Activated CD4-positive, CD25-positive, alpha-beta regulatory T cell treated with anti-CD3 and anti-CD28 coated beads, Interleukin-2, amount 50 U/mL, for 16 hours (primary cell): ENCODE measurements at places on chromosomes 13 and 19.

GRCh38 chr19:18507021-18507726 lies 14.7 kb downstream of the ELL start:
- no peak for DNase-seq

DNA sequence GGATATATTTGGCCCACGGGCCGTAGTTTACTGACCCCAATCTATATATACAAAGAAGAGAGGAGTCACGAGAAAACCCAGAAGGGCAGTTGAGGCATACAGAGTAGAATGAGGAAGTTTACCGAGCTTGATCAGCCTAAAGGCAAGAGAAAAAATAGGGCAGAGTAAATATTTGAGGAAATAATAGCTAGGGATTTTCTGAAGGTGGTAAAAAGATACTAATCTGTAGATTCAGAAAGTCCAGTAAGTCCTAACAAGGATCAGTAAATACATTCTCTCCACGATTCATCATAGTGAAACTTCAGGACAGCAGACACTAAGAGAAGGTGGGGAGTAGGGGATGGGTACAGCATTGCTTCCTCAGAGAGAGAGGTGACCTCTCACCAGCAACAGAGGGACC lies 248.1 kb downstream of the ATP8A2 start:
- DNase-seq, result no peak

GRCh38 chr13:71213252-71213821 lies 653.7 kb downstream of the DACH1 start:
- no peak for DNase-seq

- DNase-seq, result no peak
Measured at GRCh38 chr13:57638186-57638890, 6.8 kb downstream of the PCDH17 start.

DNA sequence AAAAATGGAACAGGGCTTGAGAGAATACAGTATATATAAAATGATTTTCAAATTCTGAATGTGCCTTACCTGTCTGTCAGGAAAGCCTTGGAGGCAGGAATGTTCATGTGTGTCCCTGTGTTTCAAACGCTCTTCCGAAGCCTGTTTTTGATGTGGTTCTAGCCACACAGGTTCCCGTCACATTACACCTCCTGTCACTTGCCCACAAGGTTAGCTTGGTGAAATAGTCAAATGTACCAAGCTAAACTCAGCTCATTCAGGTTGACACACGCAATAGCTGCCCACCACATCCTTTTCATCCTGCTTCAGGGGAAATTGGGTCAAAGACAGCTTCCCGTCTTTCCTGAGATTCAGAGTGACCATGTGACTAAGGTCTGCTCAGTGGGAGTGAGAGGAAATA lies 574.0 kb downstream of the EFNB2 start:
- no peak for DNase-seq

- no peak for DNase-seq
Measured at GRCh38 chr19:19381007-19381926, 24.2 kb upstream of the GATAD2A start.

DNA sequence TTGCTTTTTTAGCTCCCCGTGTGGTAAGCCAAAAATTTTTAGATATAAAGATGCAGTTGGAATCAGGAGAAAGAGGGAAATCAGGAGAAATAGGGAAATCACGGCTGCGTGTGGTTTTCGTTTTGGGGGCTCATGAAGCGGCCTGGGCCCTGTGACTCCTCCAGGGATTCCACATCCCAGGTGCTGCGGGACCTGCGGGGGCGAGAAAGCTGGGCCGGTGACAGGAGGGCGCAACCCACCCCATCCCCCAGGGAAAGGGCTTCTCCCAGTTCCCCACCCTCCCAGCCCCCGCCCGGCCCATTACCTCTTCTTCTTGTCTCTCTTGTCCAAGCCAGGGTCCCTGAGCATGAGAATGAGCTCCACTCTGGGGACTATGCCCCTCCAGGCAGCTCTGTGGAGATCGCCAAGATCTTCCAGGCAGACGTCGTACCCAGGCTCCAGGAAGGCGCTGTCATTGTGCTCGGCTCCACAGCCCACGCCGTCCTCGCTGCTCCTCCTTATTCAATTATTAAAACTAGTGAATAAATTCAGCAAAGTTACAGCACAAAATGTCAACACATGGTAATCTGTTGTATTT lies 111.0 kb downstream of the MRPL57 start:
- DNase-seq, result no peak

GRCh38 chr13:74747186-74747955 lies 613.2 kb upstream of the KLF12 start:
- DNase-seq, result no peak

DNA sequence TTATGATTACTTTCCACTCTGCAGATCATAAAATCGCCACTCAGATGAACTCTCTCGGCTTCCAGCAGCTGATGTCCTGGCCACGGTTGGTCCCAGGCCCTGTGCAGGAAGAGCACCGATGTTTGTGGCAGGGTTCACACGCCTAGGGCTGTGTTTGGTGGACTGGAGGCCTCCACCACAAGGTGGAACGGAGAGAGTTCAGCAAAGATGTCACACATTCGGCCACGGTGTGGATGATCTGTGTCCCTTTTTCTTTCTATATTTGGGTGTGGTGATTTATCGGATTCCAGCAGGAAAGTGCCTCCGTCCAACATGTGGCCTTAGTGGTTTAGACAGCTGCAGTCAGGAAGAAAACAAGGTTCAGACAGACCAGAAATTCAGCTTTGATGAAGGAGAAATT lies 521 bp upstream of the SHISA2 start:
- DNase-seq, result no peak

- no peak for DNase-seq
Measured at GRCh38 chr19:49520705-49521319, 7.0 kb upstream of the RCN3 start.

- DNase-seq, result peak; percentile 1
Measured at GRCh38 chr13:77429320-77430142, 102.6 kb upstream of the MYCBP2 start.

DNA sequence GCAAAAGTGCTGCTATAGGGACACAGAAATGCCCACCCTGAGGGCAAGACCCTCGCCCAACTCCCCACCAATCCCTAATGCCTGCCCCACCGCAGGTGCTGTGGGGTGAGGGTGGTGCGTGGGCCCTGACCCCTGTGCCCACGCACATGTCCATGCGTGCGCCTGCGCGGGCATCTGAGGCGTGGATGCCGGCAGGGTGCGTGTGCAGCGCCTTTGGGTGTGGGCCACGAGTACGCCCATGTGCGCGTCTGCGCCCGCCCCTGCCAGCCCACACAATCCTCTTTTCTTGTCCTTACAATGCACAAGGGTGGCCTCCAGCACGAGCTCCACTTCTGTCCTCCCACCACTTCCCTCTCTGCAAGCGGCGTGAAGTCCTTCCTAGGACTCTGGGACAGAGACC lies 14.3 kb downstream of the FUT6 start:
- DNase-seq, result no peak

GRCh38 chr13:50678464-50679162 lies 164.9 kb downstream of the DLEU7 start:
- DNase-seq, result no peak

DNA sequence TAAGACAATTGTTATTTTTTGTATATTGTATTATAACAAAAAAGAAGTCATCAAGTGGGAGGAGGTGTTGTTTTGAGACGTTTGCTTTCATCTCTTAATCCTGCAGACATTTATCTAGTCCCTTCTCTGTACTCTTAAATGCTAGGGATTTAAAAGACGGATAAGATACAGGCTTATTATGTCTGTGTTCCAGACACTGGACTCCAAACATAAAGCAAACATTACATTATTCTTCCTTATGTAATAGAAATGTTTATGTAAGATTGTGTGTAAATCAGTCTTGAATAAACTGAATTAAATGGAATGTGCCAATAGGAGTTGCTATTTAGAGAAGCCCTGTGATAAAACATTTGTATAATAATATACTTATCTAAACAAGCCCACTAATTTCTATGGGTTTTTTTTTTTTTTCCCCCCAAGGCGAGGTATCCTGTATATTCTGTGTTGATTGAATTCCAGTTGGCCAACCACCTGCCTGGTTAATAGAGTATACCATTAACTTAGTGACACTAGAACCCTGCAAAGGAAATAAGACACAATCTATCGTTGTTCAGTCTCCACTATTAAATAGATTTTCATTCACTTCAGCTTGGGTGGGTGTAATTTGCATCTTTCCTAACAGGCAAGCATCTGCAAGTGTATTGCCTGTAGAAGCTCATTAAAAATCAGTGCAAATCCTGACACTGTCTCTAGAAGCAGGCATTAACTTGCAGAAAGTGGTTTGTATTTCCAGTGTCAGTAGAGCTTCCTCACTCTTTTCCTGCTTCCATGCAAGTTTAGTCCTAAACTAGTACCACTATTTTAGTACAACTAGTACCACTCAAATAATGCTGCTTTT lies 69.0 kb downstream of the LRCH1 start:
- DNase-seq, result no peak

DNA sequence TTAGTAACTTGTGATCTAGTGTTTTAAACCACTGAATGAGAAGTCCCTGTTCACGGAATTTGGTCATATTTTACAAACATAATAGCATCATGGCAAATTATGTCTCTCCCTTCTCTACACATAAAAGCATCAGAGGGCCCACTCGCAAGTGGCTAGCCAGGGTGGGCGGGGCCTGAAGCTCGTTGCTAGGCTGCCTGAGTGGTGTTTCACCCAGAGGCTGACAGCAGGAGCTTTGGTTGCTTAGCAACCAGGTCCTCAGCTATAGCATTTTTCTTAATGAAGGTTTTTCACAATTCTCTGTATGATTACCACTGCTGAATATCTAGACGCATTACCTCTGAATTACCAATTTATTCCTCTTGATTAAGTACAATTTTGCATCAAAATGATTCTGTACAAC lies 126.5 kb downstream of the NALCN start:
- no peak for DNase-seq

GRCh38 chr13:98998831-98999638 lies 21.2 kb upstream of the DOCK9 start:
- no peak for DNase-seq

DNA sequence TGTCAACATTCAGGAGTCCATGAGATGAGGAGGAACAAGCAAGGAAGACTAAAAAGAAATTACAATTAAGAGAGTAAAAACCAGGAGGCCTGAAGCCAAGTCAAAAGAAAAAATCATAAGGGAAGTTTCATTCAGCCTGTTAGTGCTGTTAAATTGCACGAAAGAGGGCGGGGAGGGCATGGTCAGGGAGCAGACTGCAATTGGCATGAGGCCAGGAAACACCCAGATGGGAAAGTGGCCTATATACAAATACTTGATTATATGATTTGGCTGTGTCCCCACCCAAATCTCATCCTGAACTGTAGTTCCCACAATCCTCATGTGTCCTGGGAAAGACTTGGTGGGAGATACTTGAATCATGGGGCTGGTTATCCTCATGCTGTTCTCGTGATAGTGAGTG lies 43.9 kb downstream of the TNFSF13B start:
- DNase-seq, result no peak

DNA sequence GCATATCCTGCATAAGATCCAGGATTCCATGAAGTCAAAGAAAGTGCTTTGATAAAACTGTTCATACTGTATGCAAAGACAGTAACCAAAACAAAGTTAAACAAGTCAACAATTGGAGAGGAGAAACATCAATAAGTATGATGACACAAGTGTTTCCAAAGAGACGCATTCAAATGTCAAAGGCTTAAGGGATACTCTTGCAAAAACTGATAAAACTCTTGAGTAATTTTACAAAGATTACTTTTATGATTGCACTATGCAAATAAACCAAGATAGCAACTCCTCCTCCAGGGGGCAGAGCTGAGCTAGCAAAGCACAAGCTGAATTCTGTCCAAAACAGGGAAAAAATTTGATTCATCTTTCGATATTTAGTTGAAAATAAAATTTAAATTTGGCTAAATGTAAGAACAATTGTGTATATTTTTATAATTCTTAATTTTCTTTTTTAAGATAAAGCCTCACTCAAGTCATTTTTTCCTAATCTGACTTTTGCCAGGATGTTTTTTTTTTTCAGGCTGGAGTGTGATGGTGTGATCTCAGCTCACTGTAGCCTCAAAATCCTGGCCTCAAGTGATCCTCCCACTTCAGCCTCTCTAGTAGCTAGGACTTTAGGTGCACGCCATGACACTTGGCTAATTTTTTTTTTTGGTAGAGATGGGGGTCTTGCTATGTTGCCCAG lies 84.0 kb downstream of the MZT1 start:
- peak; percentile 6 for DNase-seq

DNA sequence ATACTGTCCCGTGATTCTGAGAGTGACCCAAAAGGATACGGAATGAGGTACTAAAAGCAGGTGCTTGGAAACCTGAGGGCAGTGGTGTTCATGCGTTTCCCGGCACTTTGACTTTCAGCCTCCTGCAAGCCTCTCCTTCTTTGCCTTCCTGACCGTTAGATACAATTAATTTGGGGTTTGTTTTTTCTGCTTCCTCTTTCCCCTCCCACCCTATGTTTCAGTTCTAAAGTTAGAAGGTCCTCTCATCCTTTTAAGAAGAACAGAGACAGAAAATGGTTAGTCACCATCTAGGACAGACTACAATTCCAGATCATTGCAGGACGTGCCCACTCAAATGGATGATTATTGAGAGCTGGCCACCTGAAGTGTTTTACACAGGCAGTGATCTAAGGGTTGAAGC lies 1.8 kb upstream of the LILRB4 start:
- no peak for DNase-seq

DNA sequence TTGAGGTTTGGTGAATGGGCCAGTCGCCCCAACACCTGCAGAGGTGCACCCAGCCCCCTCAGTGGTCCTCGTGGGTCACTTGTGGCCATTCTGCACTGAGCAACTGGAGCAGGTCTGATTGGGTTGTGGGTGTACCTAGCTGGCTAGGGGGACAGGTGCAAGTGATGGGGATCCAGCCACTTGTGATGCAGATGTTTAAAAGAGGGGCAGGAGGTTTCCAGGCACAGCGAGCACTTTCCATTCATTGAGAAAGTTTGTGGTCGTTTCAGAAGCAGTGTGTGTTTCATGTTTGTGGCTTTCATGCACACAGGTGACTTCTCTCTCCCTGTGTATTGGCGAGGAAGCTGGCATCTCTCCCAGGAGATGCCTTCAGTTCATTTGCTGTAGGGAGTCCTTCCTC lies 34.7 kb downstream of the TSSK6 start:
- DNase-seq, result no peak

- DNase-seq, result no peak
Measured at GRCh38 chr19:10936661-10937084, 8.1 kb downstream of the TIMM29 start.
